ENCODE measurements at places on chromosomes 11 and 22.

DNA sequence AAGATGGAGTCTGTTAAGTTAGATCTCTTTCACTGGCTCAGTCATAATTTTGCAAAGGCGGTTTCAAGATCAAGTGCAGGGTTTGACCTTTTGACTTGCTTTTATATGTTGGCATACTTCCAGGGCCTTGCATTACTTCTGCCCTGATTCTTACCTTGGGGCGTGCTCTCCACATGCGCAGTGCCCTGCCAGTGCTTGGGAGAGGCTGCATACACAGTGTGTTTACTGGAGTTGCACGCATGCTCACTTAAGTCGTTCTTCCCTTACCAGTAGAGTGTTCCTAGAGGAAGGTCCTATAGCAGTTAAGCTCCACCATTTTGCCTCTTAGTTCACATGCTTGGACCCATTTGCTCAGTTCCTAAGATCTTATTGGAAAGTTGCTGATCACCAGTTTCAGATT lies 21.0 kb upstream of the TMEM123 start:
- no peak for DNase-seq

DNA sequence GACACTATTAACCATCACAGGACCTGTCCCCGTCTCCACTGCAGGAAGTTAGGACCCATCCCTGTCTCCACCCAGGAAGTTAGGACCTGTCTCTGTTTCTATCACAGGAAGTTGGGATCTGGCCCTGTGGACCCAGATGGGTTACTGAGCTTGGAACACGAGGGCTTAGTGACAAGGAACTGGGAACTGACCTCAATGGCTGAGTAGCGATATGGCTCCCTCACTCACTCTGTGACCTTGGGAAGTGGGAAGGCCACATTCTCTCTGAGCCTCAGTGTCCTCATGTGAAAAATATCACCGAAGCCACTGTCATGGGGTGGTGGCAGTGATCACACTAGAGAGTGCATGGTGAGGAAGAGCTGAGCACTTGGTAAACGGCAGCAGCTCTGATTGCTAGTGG lies 59.4 kb downstream of the FBLN1 start:
- no peak for DNase-seq

DNA sequence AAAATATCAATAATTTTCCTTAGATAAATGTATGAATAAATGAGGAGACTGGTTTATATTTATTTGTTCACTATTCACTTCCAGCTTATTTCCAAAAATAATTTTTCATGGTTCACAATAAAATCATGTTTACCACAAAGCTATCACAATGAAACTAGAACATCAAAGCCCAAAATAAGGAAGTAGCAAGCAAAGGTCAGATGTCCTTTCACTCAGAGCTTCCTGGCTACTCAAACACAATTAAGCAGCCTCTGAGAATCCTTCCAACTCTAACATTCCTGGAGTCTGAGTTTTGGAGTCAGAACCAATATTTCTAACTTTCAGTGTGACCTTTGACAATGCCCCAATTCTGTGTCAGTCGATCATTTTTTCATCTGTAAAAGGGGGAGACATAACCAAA lies 527.0 kb downstream of the SOX6 start:
- DNase-seq: no peak

DNA sequence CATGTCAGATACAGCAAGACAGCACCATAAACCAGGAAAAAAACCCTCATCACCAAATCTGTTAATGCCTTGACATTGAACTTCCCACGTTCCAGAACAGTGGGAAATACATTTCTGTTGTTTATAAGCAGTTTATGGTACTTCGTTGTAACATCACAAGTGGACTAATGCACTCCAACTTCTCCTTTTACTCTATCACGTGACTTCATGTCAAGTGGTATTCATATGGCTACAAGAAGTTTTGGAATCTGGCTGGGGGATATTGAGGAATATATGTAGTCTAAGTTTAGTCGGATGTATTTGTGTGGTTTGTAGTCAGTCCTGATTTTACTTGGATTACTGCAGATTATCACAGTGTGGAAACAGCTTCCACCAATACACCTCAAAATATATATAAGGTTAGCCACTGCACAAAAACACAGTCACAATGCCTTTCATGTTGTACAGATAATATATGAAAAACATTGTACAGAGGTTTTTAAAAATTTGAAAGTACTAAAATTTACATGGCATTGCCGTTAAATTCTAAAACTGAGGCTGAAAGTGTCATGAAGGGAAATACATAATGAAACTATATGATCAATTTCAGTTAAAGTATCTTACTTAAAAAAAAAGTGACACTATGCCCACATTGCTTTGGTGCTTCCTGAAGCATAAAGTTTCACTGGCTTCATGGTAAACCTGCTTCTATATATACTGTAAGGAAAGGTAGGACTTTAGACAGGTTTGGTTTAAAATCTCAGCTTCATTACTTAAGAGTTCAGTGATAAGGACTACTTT lies 134.1 kb downstream of the CASP12 start:
- DNase-seq: no peak

- no peak for DNase-seq
These were observed 14.4 kb downstream of the NECTIN1 start for GRCh38 chr11:119714590-119714989.

GRCh38 chr22:48630433-48630754 lies 1197.3 kb downstream of the BRD1 start:
- no peak for DNase-seq

DNA sequence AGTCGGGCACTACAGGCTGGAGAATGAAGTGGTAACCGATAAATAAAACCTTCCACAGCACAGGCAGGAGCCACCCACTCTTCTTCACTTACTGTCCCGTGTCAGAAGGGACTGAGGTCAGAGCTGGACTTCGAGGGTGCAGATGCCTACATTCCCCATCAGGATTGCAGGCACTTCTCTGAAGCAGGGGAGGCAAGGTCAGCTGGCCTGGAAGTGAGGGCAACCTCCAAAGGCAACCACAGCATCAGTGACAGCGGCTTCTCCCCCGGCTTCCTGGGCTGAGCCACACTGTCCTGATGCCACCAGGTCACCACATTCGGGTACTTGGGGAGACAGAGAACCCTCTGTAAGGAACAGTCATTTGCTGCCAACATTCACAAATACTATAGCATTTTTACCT lies 22.7 kb downstream of the TCIRG1 start:
- DNase-seq: no peak

- no peak for DNase-seq
These were observed 133.0 kb downstream of the SNX19 start for GRCh38 chr11:130783323-130783722.

- no peak for DNase-seq
These were observed 150.1 kb downstream of the MN1 start for GRCh38 chr22:27651486-27651885.

DNA sequence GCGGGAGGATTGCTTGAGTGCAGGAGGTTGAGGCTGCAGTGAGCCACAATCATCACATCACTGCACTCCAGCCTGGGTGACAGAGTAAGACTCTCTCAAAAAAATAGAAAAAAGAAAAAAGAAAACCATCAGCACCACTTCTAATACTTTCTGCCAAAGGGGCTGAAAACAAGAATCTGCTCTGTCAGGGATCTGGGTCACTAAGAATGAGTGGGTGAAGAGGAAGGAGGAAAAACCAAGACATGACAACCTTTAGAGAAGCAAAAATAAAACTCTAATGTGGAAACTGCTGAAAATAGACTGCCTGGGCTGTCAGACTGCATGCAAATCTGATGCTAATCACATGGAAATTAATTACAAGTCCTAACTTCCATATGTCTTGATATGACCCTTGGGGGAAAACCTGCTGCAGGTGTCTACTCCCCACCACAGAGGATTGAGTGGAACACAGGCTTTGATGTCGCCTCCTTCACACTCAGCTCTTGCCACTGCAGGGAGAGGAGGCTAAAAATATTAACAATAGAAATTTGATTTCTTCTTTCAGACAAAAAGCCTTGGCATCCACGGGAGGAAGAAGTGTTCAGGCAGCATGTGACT lies 62.5 kb upstream of the CRTAM start:
- DNase-seq: no peak

DNA sequence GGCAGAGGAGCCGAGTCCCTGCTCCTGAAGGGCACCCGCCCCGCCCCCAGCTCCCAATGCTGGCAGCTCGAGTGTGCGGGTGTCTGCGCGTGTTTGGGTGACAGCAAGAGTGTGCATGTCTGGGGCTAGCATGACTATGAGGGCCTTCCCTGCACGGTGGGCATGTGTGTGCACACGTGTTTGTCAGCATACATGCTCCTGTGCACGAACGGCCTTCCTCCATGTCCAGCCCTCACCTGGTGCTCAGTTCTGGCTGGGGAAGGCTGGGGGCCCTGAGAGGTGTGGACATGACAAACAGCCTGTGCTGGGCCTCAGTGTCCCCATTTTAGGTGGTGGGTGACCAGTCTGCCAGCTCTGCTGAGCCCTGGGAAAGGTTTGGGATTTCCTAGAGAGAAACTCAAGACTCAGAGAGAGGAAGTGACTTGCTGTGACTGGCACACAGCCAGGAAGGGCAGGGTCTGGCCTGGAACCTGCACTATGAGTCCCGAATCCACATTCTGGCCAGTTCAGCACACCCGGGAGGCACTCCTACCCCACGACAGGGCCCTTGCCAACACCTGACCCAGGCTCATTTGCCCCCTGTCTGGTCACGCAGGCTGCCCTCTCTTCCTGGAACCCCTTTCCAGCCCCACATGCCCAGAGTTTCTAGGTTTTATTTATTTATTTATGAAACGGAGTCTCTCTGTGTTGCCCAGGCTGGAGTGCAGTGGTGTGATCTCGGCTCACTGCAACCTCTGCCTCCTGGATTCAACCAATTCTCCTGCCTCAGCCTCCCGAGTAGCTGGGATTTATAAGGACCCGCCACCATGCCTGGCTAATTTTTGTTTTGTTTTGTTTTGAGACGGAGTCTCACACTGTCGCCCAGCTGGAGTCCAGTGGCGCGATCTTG lies 3.3 kb upstream of the SHISA8 start:
- DNase-seq: no peak

All from activated naive CD8-positive, alpha-beta T cell treated with anti-CD3 and anti-CD28 coated beads, Interleukin-2, amount 50 U/mL, for 24 hours (primary cell).